ENCODE measurements at places on chromosomes 1 and 21.

DNA sequence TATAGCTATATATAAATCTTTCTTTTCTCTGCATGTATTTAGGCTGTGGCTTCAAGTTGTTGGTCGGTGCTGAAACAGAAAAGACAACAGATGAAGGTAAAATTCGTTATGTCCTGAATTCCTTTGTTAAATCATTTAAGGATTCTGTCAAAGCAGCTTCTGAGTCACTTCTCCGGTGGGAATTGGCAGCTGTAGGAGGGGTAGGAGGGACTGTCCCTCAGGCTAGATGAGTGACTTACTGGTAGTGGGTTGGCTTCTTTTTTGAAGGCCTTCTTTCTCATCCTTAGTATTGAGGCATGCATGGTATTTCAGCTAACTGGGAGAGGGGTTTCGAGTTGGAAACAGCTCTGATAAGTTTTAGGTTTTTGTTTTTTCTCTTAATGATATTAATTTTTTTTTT is 22.1 kb upstream of the NEXN start:
- DNase-seq, result no peak

GRCh38 chr1:26089125-26089524 is 21.7 kb upstream of the TRIM63 start:
- DNase-seq, result no peak

GRCh38 chr1:176499671-176500070 is 36.7 kb downstream of the PAPPA2 start:
- no peak for DNase-seq

DNA sequence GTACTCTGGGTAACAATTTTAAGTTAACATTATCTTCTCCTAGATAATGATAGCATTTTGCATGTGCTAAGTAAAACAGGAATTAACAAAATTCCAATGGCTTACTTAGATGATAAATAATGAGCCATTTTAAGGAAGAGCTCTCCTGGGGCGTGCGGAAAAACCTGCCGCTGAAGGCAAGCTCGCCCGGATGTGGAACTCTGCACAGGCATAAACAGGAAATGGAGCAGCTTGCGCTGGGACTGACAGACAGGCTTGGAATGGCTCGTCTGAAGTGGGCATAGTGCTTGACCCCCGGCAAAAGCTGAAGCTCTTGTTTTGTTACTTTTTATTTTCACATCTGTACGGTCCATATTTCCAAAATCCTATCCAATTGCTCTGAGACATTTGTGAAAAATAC is 169.2 kb downstream of the ZNF281 start:
- no peak for DNase-seq

GRCh38 chr1:6424000-6424565 is 493 bp upstream of the ESPN start:
- no peak for DNase-seq

GRCh38 chr1:59596432-59596831 is 218.3 kb upstream of the HOOK1 start:
- DNase-seq, result no peak

DNA sequence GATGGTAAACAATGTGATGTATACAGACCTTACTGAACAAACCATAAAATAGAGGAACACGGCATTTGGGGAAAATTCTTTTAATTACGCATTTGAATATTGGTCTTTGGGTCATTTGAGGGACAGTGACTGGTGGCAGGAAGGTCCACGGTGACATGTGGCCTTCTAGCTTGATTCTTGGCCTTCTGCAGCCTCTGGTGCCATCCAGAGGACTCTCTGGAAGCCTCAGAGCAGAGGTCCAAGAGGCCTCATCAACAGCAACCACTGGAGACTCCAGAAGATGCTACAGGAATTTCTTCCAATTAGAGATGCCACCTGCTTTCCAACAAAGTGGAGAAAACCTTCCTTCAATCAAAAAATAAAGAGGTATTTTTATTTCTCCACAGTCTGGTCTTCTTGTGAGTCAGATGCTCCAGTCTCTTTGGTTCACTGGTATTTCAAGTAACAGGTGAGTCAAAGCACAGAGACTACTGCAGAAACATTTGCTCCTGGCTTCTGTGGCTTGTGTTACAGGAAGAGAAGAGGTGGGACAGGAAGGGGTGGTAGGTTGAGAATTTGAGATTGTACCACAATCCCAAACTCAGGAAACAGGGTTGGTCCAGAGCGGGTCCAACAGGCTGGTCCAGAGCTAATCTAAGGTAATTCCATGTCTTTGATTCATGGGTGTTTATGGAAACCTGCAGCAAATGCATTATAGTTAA is 2.7 kb upstream of the F5 start:
- DNase-seq, result no peak

GRCh38 chr1:20322825-20323612 is 32.3 kb downstream of the VWA5B1 start:
- DNase-seq, result no peak
